ENCODE measurements at places on chromosomes 6 and 20.

- DNase-seq = no peak
These were observed 98.8 kb downstream of the HUS1B start for GRCh38 chr6:558089-558488.

- DNase-seq = no peak
These were observed 109.0 kb downstream of the GJA10 start for GRCh38 chr6:90003069-90003795.

DNA sequence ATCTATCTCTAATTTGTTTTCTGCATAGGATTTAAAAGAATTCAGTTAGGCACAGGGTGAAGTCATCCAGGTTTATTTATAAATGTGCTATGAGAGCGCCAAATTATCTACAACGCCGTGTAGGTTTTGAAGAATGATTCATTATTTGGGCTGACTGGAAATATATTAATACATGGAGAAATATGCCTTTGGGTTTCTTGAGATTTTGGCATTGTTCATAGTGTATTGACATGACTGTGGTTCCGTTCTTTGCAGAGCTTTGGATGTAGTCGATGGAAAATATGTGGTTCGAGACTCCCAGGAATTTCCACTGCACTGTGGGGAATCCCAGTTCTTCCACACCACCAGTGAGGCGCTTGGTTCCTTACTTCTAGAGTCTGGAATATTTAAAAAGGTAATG, 90.9 kb downstream of the CRYBG1 start:
- no peak for DNase-seq

- no peak for DNase-seq
These were observed 59.2 kb upstream of the CDKAL1 start for GRCh38 chr6:20474874-20475542.

All from stimulated activated CD8-positive, alpha-beta memory T cell treated with anti-CD3 and anti-CD28 coated beads, Interleukin-15, amount 100 ng/mL, for 24 hours (primary cell).